ENCODE measurements at places on chromosomes 7 and 10.

DNA sequence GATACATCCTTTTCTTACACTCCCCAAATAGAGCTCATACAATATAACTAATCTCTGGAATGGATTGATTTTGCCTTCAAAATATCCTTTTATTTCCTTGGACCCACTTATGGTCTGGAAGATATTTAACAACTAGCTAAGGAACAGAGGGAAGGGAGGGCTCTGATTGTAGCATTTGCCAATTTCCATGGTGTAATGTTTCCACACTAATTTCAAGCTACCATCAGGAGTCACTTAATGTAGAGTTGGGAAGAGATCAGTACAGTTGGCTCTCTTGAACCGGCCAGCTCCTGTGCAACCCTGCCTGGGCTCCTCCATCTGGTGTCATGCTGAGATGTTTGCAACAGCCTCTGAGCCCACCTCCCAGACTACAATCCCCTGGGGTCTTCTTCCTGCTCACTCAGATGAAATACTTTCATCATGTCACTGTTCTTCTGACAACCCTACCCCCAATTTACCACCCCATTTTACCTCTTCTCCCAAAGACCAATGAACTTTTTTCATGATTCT, 8.0 kb upstream of the IL6 start:
- no peak for DNase-seq

DNA sequence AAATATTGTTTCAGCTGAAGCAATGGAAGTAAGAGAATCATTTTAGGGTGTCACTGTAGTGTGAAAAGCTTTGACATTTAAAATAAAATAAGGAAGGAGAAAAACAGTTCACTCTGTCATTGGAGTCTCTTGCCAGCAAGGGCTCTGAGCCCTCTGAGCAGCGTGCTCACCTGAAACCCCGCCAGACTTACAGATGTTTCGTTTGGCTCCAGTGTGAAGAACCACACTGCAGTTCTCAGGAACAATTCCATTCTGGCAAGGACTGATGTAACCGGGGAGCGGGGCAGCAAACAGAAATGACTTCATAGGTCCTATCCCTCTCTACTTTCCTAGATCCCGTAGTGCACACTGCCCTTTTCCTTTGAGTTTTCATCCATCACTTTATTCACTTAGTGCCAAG, 164.3 kb downstream of the CELF2 start:
- no peak for DNase-seq

DNA sequence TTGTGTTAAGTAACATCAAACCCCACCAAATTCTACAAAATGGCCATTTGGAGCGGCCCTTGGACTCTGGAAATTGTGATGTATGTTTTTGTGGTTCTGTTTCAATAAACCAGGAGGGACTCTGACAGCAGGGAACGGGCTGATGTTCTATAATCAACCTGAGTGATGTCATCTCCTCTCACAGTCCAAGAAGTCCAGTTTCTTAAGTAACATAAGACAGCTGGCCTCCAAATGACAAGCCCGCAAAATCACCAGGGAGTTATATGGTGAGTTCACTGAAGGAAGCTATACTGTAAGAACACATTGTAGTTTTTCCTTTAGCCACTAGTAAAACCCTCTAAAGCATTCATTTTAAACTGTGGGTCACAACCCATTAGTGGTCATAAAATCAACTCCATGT, 34.0 kb downstream of the GOT1 start:
- no peak for DNase-seq

DNA sequence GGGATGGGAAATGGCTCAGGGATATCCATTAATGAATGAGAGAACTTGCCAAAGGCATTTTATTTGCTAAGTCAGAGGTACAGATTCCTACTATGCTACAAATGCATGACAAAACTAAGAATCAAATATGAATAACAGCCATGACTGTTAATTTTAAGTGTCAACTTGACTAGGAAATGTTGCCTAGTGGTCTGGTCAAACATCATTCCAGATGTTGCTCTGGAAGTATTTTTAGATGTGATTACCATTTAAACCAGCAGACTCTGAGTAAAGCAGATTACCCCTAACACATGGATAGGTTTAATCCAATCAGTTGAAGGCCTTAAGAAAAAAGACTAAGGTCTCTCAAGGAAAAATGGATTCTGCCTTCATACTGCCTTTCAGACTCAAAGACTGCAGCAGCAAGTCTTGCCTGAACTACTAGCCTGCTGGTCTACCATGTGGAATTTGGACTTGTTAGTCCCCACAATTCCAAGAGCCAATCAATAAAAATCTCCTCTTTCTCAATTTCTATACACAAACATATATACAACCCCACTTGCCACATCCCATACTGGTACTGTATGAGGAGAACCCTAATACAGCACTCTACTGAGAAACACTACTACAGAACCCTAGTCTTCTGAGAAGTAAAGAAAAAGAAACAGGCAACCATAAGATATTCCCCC, 119.1 kb downstream of the NRBF2 start:
- DNase-seq: no peak

DNA sequence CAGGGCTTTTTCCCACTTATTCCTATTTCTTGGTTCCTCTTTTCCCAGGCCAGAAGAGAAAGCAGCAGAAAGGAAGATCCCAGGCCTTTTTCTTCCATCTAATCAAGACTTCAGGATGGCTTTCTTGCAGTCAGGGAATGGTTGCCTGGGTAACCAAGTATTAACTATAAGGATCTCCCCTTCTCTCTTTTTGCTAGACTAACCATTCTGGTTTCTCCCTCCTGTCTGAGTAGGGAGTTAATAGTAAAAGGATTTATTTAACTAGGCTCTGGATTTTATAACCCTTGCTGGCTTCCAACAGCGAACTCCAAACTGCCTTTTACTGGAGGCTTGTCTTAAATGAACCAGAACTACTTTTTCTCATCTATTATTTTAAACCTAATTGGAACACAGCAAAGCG, 90.4 kb downstream of the GRM8 start:
- DNase-seq: no peak

All from hippocampal formation (tissue), 2 donors.